Suppressor macrophage treated with lipopolysaccharide for 4 hours (primary cell): ENCODE measurements at places on chromosomes 16 and 17.

- DNase-seq, result no peak
Measured at GRCh38 chr16:71911121-71911520, 15.8 kb downstream of the IST1 start.

DNA sequence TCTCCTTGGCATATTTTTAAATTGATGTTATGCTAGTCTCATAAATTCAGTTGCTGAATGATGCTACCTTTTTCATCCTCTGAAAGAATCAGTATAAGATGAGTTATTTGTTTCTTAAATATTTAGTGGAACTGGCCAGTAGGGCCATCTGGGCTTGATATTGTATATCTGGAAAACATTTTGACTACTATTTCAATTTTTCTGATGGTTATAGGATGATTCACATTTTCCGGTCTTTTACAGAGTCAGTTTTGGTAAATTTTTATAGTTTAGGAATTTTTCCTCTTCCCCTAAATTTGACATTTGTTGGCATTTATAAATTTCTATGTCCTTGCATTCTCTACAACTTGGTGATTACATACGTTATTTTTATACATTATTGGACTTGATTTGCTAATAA, 296.3 kb upstream of the AXIN2 start:
- DNase-seq, result no peak

DNA sequence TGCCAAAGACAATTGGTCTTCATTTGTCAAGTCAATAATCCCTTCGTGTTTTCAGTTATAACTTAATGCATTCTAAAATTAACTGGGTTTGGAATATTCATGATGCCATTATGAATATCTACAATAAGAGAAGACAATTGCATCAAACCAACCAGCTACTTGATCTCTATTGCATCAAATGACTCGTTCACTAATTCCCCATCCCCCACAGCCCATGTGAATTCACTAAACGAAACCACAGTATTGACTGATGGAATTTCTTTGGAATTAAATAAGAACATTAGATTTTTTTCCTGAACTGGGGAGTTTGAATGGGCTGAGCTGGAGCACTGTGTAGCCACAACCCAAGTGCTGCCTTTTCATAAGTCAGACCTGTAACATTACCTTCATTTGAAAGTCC, 65.3 kb downstream of the HS3ST3B1 start:
- no peak for DNase-seq

DNA sequence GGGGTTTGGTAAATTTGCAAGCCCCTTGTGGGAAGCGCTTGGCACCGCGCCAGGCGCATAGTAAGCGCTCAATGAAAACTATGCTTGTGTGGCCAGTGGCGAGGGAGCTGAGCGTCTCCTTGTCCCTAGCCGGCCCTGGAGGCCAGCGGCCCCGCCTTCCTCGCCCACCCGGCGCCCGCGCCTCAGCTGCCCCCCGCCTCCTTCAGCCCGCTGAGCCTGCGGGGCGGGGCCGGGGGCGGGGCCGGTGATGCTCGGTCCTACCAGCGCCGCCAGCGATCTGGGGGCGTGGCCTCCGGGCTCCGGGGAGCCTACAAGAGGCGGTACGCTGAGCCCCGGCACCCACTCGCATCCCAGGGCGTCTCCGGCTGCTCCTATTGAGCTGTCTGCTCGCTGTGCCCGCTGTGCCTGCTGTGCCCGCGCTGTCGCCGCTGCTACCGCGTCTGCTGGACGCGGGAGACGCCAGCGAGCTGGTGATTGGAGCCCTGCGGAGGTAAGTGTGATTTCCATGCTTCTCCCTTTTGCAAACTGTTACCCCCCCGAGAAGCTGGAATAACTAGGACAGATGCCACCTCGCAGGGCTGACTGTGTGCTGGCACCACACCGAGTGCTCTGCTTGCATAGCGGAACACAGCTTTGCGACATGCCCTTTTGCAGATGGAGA, at the start of gene CRISPLD2:
Gene CRISPLD2 (plus strand): TSS at position 342 of the 661 bp plus-strand sequence. CDS start 18,511 bp downstream, outside the sequence.
- peak; percentile 93 for DNase-seq

GRCh38 chr17:1793447-1793806, 31.6 kb downstream of the SERPINF1 start:
- no peak for DNase-seq

DNA sequence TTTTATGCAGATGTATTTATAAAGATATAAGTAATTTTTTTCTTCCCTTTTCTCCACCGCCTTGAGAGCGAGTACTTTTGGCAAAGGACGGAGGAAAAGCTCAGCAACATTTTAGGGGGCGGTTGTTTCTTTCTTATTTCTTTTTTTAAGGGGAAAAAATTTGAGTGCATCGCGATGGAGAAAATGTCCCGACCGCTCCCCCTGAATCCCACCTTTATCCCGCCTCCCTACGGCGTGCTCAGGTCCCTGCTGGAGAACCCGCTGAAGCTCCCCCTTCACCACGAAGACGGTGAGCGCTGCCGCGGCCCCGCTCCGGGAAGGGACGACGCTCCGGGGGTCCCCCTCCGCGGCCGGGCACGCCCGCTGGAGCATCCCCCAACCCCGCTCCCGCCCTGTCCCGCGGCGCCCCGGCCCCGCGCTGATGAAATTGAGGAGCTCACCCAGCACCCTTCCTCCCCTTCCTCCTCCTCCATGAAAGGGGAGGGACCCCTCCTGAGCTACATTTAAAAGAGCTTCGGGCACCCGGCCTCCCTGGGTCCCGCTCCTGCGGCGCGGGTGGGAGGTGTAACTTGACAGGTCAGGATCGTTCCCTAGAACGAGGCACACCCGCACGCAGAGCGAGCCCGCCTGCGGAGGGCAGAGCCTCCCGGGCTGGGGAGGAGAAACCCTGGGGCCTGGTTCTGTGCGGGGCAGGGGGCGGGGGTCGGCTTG, 706 bp downstream of the HLF start:
- DNase-seq, result no peak

- DNase-seq, result no peak
Measured at GRCh38 chr17:6476810-6477179, 32.5 kb downstream of the PIMREG start.

- no peak for DNase-seq
Measured at GRCh38 chr16:88337021-88337420, 45.7 kb upstream of the ZNF469 start.

- DNase-seq, result no peak
Measured at GRCh38 chr16:75579281-75579834, 13.2 kb downstream of the GABARAPL2 start.

DNA sequence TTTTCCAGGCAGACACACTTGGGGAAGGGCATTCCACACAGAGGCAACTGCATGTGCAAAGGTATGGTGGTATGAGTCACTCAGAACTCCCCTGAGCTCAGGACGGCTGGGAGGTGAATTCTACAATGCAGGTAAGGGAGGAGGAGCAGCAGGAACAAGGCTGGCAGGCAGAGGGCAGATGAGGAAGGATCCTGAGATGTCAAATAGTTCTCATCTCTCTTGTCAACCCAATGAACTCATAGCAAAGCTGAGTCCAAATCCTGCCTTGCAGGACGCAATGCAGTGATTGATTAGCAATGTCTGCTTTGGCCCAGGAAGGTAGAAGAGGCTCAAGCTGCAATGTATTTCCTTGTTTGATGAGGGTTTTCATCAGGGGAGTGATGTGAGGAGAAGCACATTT, 243.5 kb downstream of the XYLT1 start:
- no peak for DNase-seq

- DNase-seq, result no peak
Measured at GRCh38 chr17:48615047-48615962, at the start of gene HOXB8. Gene HOXB8 (minus strand): TSS chr17:48615292. CDS start chr17:48614704, 588 bp downstream.

GRCh38 chr17:19242323-19242722, 5.2 kb downstream of the EPN2 start:
- no peak for DNase-seq
